HCT116 (cell line): ENCODE measurements at places on chromosomes 12 and 14. TPM values are rescaled to one million over a fixed set of nuclear protein-coding genes. Genes with fewer than 3 reads are reported as not detected.

Gene SERPINA5
- total RNA-seq = 3.0 TPM

DNA sequence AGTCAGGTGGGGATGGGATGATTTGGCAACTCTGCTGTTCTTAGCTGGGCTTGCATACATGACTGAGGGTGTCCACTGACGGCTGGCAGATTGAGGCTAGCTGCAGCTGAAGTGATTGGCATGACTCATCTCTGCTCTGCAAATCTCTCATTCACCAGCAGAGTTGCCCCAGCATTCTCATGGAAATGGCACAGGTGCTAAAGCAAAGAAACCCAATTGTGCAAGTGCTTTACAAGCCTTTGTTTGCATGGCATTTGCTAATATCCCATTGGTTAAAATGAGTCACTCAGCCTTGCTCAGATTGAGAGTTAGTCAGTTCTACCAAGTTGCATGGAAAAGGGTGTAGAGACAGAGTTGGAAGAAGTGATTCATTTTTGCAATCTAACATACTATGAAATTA is 389.7 kb upstream of the FAR2 start:
- H3K4me3 ChIP-seq = no peak overlapping the region
- no peaks in the 10 kb centered on the region for H3K36me3 ChIP-seq
- H3K4me1 ChIP-seq = no peaks in the 10 kb centered on the region
- DNase-seq = no peak

Gene SLC7A8
- 5.3 TPM for total RNA-seq

DNA sequence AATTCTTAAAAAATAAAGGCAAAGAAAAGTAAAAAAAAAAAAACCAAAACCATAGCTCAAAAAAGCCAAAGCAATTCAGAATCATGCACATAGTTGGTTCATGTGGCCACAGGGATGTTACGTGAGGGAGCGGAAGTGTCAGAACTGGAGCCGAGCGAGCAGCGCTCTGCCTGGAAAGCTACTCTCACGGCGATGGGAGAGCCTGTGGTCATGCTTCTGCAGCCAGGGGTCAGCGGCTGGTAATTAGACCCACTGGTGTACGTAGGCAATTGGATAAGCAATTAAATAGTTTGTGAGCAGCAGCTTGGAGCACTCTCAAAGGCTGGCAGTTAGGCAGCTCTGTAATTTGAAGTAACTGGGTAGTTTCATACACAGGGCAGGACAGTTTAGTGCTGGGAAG is 58.1 kb downstream of the TRHDE start:
- no peaks in the 10 kb centered on the region for H3K36me3 ChIP-seq
- no peak for DNase-seq
- H3K4me1 ChIP-seq = no peaks in the 10 kb centered on the region
- H3K27ac ChIP-seq = no peak overlapping the region

GRCh38 chr14:105474483-105475268 is at the start of gene CRIP2:
Gene CRIP2 (plus strand): TSS chr14:105474821. CDS start chr14:105474863, 42 bp downstream.
- peaks cover 21% of the 10 kb centered on the region for H3K4me1 ChIP-seq
- no peak for DNase-seq
- peak within 1 kb of the TSS; percentile 48 for H3K4me3 ChIP-seq
- no peaks in the 10 kb centered on the region for H3K27me3 ChIP-seq
- no peaks in the 10 kb centered on the region; the same call in 1 of the 2 replicates for H3K36me3 ChIP-seq
- H3K27ac ChIP-seq = peak within 1 kb of the TSS; percentile 83
